Activated T-helper 1 cell treated with Interleukin-2 at 50 U/mL for 16 hours (primary cell): ENCODE measurements at places on chromosomes 2 and 18.
A peak's percentile ranks its signal among the peaks of the same experiment; 100 is the strongest.

GRCh38 chr2:37324536-37324785 is 172 bp downstream of the PRKD3 start:
- DNase-seq = peak; percentile 65

DNA sequence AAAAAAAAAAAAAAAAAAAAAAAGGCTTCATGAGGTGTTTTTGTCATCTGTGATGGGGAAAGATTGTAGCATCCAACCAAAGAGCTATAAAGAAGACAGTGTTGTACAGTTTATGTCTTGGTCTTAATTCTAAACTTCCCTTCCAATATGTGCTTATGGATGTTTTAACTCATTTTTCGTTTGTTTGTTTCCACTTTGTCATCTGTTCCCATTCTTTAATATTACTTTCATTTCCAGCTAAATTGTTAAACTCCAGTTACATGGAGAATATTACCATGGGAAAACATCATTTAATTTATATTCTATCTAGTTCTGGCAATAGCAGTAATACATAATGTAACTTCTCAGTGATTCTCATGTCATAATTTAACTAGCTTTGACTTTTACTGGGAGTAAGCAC is 344.1 kb upstream of the NRP2 start:
- no peak for DNase-seq

- DNase-seq = no peak
These were observed 26.0 kb upstream of the NOTO start for GRCh38 chr2:73176205-73176880.

DNA sequence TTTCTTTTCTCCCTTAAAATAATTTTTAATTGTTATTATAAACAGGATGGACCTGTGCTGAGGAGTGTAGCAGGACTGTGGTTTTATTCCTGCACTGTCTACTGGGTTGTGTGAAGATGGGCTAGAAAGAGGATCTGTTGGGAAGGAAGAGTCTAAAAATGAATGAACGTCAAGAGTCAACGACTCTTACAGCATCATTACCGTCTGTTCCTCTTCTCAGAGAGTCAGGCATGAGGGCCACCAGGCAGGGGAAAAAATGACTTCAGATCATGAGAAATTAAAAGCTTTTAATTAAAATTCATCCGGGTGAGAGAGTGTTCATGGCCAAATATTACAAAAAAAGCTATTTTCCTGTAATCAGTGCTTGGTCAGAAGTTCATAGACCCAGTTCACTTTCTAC is 32.6 kb downstream of the SRSF7 start:
- DNase-seq = no peak

DNA sequence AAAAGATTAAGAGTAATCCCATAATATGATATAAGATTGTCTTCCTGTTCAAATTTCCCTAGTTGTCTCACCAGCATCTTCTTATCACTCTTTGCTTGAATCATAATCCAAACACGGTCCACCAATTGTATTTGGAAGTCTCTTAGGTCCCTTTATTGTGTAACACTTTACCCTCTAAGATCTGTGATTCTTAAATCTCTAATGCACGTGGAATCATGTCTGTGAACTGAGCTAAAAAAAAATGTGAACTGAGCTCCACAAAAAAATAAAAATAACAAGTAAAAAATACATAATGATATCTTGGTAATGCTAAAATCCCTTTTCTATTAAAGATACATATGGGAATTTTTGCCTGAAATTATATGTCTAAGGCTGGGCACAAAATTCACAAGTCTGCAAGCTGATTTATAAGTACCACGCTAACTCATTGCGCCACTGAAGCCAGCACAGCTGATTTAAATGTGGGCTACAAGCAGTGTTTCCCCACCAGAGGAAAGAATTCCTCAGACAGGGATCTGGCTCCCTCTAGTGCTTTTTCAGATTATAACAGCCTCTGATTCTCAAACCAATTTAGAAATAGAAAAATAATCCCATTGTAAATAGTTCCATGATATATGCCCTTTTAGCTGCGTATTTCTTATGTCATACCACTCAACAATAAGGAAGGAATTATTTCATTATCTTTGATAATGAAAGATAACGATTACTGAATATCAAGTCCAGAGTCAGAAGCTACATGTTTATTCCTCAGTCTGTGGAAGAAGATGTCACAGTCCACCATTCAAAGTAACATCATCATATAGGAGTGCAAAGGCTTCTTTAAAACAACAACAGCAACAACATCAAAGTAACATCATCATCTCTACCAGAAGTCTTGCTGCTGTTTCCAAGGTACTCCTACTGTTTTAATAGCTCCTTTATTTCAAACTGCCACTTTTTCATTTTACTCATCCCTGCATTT is 22.9 kb downstream of the RBM43 start:
- DNase-seq = no peak

DNA sequence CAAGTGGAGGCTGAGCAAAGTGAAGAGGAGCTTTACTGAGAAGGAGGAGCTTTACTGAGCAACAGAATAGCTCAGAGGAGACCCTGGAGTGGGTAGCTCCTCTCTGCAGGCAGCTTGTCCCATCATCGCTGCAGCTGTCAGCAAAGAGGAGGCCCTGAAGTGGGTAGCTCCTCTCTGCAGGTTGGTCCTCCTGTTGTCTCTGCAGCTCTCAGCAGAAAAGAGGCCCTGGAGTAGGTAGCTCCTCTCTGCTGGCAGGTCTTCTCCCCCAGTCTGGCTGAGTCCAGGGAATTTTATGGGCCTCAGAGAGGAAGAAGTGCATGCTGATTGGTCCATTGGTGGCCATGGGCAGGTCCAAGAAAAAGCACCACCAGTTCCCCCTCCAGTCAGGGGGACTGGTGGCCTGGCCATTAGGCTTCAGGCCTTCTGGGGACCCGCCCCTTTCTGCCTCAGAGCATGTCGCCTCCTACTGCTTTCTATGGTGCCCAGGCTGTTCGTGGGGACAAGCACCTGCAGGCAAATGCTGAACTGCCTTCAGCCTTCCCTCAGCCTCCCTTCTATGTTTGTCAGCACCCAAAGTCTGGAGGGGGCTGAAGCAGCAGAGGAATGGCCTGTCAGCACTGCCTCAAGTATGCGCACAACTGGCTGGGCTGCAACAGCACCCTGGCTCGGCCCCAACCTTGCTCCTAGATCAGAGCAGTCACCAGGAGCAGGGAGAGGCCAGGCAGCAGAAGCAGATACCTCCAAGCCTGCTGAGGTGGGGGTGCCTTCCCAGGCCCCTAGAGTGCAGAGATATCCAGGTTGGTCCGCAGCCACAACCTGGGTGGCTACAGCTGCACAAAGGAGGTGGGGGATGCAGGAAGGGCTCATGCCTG is 5.9 kb downstream of the ZSCAN30 start:
- DNase-seq = no peak

- DNase-seq = no peak
These were observed 87.6 kb downstream of the SEMA4F start for GRCh38 chr2:74741629-74742028.

DNA sequence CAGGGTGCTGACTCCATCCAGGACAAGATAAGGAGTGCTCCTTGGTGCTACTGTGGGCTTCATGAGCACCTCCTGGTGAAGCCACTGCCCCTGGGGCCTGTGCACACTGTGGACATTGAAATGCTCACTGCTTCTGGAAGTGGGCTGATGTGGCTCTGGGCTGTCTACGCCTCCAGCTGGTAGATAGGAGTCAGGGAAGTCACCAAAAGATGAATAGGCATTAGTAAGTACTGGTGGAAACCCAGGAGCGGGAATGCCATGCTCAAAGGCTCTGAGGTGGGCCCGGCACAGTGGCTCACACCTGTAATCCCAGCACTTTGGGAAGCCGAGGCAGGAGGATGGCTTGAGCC is 79.2 kb upstream of the MSH2 start:
- DNase-seq = no peak
